ENCODE measurements at places on chromosomes 4 and X. TPM values are rescaled to one million over a fixed set of nuclear protein-coding genes. Genes with fewer than 3 reads are reported as not detected.

The KCND1 gene
- total RNA-seq: not detected

DNA sequence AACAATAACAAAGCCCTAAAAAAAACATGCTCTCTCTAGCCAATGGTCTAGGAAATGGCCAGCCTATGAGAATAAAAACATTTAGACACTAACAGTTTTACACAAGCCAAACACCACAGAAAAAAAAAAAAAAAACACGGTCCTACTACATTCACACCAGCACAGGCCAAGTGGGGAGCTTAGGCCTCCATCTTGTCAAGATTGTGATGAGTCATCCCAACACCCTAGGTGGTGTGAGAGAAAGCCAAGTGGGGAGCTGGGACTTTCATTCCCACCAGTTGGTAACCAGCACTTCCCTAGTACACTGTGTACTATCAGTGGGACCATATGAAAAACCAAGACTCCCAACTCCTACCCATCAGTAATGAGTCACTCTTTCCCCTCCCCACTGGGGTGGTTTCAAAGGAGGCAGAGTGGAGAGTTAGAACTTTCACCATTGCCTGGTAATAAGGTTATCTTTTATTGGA, 95.6 kb downstream of the ADAMTS3 start:
- no peak overlapping the region for H3K27ac ChIP-seq
- no peak overlapping the region for H3K4me3 ChIP-seq
- no peaks in the 10 kb centered on the region for H3K4me1 ChIP-seq
- DNase-seq: no peak
- H3K36me3 ChIP-seq: no peaks in the 10 kb centered on the region

DNA sequence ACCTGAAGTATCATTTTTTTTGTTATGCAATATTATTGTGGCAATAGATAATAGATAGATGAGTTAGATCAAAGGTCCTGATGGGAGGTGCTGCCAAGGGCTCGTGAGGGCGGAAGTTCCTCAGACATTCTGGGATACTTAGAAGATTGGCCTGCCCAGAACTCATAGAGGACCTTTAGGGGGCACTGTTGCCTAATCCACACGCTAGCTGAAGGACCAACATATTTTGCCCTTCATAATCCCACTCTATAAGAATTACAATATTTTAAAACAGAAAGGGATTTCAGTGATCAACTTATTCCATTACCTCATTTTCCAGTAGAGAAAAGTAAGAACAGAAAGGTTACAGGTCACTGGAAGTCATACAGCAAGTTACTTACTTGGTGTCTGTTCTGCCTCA, 22.9 kb upstream of the COX7B2 start:
- no peaks in the 10 kb centered on the region for H3K4me1 ChIP-seq
- no peaks in the 10 kb centered on the region for H3K36me3 ChIP-seq
- H3K27ac ChIP-seq: no peak overlapping the region
- no peak overlapping the region for H3K4me3 ChIP-seq
- no peaks in the 10 kb centered on the region for H3K27me3 ChIP-seq

GRCh38 chrX:153688911-153689590, 1.3 kb downstream of the SLC6A8 start:
- peak overlapping the region; percentile 42 for H3K4me3 ChIP-seq
- peak; percentile 57 for DNase-seq
- H3K27ac ChIP-seq: no peak overlapping the region
- H3K27me3 ChIP-seq: peaks cover 20% of the 10 kb centered on the region
- peaks cover 17% of the 10 kb centered on the region for H3K4me1 ChIP-seq

GRCh38 chrX:1506916-1507315, 30.1 kb downstream of the P2RY8 start:
- no peaks in the 10 kb centered on the region for H3K4me1 ChIP-seq
- H3K27ac ChIP-seq: no peak overlapping the region
- no peaks in the 10 kb centered on the region for H3K27me3 ChIP-seq
- no peak overlapping the region for H3K4me3 ChIP-seq

GRCh38 chr4:40412866-40413795, 78.0 kb downstream of the CHRNA9 start:
- no peak for DNase-seq
- no peak overlapping the region for H3K27ac ChIP-seq

GRCh38 chr4:101157415-101158133, 189.8 kb downstream of the PPP3CA start:
- H3K4me3 ChIP-seq: no peak overlapping the region
- H3K27me3 ChIP-seq: no peaks in the 10 kb centered on the region
- no peaks in the 10 kb centered on the region for H3K4me1 ChIP-seq
- DNase-seq: no peak
- no peak overlapping the region for H3K27ac ChIP-seq

- DNase-seq: no peak
- no peak overlapping the region for H3K27ac ChIP-seq
- H3K4me1 ChIP-seq: no peaks in the 10 kb centered on the region
- H3K36me3 ChIP-seq: no peaks in the 10 kb centered on the region
- H3K27me3 ChIP-seq: no peaks in the 10 kb centered on the region
These were observed 61.2 kb downstream of the MAGED1 start for GRCh38 chrX:51954592-51954991.

The MAGEA12 gene
- not detected for total RNA-seq

DNA sequence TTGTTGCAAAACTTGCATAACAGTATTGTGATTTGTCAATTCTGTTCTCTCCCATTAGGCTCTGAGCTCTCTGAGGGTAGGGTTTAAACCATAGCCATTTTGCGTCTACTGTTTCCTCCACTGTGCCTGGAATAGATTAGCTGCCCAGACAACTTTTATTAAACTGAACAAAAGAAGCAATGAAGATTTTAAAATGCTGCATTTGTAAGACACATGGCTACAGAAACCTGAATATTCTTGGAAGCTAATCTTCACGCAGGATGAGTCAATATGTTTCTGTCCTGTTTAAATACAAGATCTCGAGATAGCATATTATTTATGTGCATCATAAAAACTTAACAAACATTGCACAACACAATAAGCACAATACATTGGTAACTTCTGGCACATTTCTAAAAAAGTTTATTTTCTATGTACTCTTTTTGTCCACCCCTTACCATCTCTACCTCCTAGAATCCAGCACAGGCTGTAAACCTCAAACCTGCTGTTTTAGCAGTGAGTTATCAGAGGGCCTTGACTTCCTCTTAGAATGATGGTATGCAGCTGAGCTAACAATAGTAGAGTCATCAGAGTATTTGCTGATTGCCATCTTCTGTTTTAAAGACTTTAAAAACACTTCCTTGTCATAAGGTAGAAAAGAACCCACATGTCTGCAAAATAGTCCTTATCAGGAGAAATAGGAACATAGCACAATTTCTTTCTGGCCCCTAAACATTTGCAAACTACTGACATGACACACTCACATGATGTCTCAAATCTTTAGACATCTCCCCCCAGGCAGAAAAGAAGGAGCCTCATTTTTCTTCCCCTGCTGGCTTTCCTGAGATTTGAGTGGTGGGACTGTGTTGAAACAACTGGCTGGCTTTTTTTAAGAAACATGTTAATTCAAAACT, 10.6 kb upstream of the CCNG2 start:
- H3K27me3 ChIP-seq: no peaks in the 10 kb centered on the region
- H3K27ac ChIP-seq: no peak overlapping the region
- no peak overlapping the region for H3K4me3 ChIP-seq
- DNase-seq: no peak

The TCEANC gene
- total RNA-seq: 15.6 TPM

- no peaks in the 10 kb centered on the region for H3K4me1 ChIP-seq
- H3K27me3 ChIP-seq: no peaks in the 10 kb centered on the region
- H3K27ac ChIP-seq: no peak overlapping the region
- no peak overlapping the region for H3K4me3 ChIP-seq
These were observed 2368.5 kb downstream of the PCDH7 start for GRCh38 chr4:33088713-33089112.

- no peak overlapping the region for H3K4me3 ChIP-seq
- peaks cover 94% of the 10 kb centered on the region for H3K36me3 ChIP-seq
- H3K27ac ChIP-seq: no peak overlapping the region
These were observed 72.4 kb upstream of the MSANTD1 start for GRCh38 chr4:3176367-3177229.

DNA sequence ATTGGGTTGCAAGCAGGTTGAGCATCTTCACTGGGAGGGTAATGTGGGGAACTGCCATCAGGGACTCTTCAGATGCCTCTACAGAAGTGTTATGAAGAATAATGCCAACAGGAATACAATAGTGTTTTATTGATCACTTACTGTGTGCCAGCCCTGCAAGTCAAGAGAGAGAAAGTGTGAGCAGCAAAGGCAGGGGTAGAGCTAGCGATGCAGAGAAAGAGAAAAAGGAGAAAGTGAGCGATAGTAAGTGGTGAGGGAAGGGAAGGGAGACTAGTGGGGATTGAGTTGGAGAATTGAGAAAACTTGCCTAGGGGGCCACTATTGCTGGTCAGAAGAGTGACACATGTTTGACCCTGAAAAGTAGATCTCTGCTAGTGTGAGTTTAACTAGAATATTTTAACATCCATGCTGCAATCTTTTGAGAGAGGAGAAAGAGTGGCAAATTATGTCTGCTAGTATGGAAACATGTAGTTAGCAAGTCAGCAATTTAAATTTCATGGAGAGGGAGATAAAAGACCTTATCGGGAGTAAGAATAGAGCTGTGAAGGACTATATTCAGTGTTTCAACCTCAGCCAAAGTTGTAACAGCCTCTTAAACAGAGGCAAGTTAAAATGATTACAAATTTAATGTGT, 12.2 kb downstream of the AFF1 start:
- no peak overlapping the region for H3K4me3 ChIP-seq
- peaks cover 9% of the 10 kb centered on the region for H3K36me3 ChIP-seq
- H3K4me1 ChIP-seq: peaks cover 12% of the 10 kb centered on the region
- no peaks in the 10 kb centered on the region for H3K27me3 ChIP-seq

DNA sequence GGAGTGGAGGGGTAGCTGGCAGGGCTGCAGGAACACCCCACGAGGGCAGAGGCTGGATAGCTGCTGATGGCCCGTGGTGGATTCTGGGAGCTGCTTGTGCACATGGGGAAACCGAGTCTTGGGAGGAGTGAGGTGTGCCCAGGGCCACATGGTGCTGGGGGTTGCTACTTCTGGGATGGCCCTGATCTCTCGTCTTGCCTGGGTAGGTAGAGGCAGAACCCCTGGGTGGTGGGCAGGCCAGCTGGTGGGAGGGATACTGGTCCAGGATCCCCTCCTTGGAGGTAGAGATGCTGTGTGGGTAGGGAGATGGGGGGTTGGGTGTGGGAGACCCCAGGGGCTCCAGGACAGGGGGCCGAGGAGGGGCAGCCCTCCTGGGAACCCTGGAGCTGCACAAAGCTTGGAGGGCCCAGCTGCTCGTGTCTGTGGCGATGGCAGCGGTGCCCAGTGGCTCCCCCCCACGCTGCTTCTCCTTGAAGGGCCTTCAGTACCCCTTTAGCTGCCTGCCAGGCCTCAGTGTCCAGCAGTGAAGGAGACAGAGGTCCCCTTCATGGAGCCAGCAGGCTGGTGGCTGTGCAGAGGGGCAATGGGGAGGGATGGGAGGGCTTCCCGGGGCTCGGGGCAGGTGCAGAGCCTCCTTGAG, 3.2 kb downstream of the NAT8L start:
- no peak overlapping the region for H3K4me3 ChIP-seq
- DNase-seq: no peak
- no peaks in the 10 kb centered on the region for H3K36me3 ChIP-seq
- peaks cover 34% of the 10 kb centered on the region for H3K4me1 ChIP-seq
- peaks cover 18% of the 10 kb centered on the region for H3K27me3 ChIP-seq

DNA sequence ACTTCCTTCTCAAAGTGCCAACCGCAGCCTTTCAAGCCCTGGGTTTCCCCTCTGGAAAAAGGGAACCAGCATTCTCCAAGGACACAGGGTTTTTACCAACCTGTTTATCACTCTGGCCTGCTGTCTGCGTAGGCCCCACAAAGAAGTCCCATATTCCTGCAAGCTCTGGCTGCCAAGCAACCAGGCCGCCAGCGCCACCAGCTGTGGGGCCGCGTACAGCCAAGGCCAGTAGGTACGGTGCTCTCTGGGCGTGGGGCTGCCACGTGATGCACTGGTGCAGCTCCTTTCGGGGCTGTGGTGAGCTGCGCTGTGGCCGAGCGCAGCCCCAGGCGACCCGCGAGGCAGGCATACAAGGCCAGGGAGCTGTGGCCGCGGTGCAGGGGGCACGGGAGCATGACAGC, 22.1 kb downstream of the LUZP4 start:
- no peaks in the 10 kb centered on the region for H3K4me1 ChIP-seq
- H3K36me3 ChIP-seq: no peaks in the 10 kb centered on the region
- no peak overlapping the region for H3K27ac ChIP-seq
- DNase-seq: peak; percentile 75
- no peaks in the 10 kb centered on the region for H3K27me3 ChIP-seq
- H3K4me3 ChIP-seq: no peak overlapping the region

DNA sequence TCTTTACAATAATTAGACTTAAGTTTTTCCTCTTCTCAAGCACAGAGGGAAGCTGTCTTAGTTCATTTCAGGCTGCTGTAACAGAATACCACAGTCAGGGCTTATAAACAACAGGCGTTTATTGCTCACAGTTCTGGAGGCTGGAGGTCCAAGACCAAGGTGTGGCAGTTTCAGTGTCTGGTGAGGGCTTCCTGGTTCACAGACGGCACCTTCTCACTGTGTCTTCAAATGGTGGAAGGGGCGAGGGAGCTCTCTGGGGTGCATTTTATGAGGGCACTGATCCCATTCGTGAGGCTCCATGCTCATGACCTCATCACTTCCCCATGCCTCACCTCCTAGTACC, 115.7 kb upstream of the MXRA5 start:
- no peak overlapping the region for H3K27ac ChIP-seq
- no peaks in the 10 kb centered on the region for H3K4me1 ChIP-seq

DNA sequence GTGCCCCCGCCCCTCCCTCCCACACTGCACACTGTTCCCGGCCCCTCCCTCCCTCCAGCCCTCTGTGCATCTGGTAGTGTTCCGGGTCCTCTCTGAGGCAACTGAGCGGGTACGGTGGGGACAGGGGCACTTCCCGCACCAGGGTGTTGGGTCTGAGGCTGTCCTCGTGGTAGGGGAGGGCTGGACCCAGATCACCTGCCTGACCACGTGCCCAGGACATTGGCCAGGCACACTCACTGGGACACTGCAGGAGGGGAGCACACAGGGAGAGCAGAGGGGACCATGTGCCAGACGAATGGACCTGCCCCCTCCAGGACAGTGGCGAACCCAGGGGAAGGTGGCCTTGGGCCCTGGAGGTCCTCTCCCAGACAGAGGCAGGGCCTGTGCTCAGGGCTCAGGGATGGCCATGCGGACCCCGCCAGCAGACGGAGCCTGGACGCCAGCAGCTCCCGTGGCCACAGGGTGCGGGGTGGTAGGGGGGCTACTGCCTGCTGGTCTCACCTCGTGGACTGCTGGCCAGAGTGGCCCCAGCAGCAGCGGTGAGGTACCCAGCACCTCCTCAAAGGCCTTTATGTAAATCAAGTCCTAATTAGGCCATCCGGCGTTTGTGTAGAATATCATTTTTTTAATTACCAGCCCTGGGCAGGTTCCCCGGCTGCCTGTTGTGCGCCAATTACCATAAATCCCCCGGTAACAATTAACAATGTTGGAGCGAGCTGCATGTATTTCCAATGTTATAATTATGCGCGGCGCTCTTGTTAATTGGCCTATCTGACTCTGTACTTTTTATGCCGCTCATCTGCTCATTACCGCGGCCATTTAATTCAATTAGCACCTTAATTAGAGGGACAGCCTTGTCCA, 106.9 kb downstream of the FAM53A start:
- H3K36me3 ChIP-seq: no peaks in the 10 kb centered on the region
- H3K4me3 ChIP-seq: no peak overlapping the region
- no peaks in the 10 kb centered on the region for H3K27me3 ChIP-seq
- no peak overlapping the region for H3K27ac ChIP-seq

Measured in stomach (tissue), 19 donors.